Ascending aorta (tissue), 2 donors: ENCODE measurements at places on chromosomes 3 and 15.

GRCh38 chr3:170784406-170784805 is 85.6 kb downstream of the RPL22L1 start:
- DNase-seq = no peak

DNA sequence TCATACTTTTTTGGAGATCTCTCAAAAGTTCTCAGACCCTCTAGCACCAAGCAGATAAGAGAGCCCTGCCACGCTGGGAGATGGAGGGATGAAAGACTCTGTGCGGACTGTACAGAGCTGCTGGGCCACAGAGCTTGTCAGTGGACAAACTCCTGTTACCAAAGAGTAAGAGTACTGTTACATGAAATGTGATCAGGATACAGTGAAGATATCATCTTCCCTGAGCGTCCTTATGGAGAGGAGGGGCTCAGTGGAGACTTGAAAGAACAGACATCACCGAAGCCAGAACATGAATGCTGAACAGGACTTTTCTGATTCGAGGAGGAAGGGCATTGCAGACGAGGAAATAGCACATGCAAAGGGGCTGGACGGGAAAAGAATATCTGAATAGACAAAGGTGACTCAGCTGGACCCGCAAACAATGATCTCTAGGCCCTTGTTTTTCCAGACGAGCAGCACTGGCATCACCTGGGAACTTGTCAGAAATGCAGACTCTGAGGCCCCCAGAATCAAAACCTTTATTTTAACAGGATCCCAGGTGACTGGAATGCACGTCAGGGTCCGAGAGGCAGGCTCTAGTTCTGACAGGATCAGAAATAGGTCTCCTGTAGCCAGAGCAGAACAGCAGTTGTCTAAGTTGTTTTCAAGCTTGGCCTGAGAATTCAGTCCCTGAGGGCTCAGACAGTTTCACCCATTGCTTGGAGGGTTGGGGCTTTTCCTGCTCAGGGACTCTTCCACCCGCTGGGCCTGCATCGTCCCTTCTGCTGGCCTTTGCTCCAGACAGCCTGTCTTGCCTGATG is 277.9 kb downstream of the RPLP1 start:
- no peak for DNase-seq

DNA sequence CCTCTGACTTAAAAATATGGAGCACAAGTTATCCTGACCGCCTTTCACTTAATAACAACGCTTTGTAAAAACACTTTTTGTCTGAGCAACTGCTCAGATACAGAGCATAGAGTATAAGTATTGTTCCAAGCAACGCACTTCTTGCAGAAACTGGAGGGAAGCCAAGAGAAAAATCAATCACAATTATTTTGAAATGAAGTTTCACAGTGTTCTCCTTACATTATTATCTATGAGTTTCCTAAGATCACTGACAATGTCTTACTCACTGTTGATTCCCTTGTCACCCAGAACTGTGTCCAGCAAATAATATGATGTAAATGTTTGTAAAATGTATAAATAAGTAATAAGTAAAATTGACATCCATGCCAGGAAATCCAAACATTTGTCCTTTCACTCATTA is 184.6 kb upstream of the GPR149 start:
- no peak for DNase-seq

GRCh38 chr15:85955501-85956391 is 123.9 kb upstream of the AGBL1 start:
- DNase-seq = no peak

DNA sequence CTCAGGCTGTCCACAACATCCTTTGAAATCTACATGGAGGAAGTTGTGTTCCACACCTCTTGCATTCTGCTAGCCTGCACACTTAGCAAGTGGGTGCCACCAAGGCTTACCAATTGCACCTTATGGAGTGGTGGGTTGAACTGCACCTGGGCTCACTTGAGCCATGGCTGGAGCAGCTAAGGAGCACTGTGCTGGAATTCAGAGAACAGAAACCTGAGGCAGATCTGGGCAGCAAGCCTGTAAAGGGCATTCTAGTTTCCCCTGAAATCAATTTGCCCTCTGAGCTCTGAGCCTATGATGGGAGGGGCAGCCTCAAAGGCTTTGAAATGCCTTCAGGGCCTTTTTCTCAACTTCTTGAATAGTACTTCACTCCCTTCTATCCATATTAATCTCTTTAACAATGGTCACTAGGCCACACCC is 18.0 kb downstream of the BTLA start:
- no peak for DNase-seq

GRCh38 chr3:113514265-113514769 is 639 bp downstream of the SPICE1 start:
- DNase-seq = no peak

- DNase-seq = no peak
These were observed 55.0 kb downstream of the LSAMP start for GRCh38 chr3:116390318-116390717.

DNA sequence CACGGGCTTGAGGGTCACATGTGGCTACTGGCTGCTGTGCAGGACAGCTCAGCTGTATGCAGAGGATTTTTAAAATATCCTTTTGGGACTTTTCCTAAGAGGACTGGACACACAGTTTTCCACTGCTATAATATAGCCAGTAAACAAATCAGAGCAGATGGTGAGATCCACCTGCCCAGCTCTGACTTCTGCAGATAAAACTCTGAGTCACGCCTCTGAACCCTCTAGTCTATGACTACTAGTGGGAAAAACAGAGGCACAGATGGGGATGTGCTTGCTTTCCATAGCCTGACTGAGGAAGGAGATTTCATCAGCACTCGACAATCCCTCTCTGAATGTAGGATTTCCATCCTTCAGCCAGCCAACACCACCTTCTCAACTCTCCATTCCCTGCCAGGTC is 45.1 kb downstream of the COLQ start:
- no peak for DNase-seq

GRCh38 chr15:42984493-42985034 is 64.0 kb upstream of the TTBK2 start:
- no peak for DNase-seq

- DNase-seq = no peak
These were observed 29.3 kb upstream of the STT3B start for GRCh38 chr3:31503456-31503855.

DNA sequence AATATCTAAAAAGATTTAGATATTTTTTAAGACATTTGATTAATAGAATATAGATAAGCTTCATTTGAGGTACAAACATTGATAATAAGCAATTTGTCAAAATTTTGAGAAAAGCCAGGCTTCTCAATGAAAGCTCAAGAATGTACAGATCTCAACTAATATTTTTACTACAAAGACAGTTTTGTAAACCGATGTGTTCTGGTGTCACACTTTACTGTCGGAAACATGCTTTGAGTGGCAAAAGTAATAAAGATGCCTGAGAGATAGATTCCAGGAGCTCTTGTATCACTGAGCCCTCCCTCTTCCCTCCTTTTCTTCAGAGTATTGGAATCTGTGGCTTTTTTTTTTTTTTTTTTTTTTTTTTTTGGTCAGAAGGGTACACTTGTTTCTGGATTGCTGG is 45.0 kb upstream of the THRB start:
- no peak for DNase-seq
